ENCODE measurements at places on chromosomes 1 and 21.

GRCh38 chr1:218529646-218530300 is 184.6 kb downstream of the TGFB2 start:
- no peak for DNase-seq

DNA sequence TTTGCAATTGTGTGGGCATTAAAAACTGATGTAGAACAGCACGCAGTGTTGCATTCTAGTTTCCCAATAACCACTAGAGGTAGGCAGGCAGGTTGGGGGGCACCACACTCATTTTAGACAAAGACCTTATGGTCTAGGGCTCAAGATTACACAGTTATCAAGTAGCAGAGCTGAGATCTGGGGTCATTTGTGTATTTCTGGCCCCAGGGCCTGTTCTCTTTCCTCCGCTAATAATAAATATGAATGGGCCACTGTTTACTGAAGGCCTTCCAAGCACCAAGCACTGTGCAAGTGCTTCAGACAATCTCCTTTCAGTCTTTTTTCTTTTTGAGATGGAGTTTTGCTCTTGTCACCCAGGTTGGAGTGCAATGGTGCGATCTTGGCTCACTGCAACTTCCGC is 23.9 kb downstream of the LDLRAD2 start:
- DNase-seq: no peak

DNA sequence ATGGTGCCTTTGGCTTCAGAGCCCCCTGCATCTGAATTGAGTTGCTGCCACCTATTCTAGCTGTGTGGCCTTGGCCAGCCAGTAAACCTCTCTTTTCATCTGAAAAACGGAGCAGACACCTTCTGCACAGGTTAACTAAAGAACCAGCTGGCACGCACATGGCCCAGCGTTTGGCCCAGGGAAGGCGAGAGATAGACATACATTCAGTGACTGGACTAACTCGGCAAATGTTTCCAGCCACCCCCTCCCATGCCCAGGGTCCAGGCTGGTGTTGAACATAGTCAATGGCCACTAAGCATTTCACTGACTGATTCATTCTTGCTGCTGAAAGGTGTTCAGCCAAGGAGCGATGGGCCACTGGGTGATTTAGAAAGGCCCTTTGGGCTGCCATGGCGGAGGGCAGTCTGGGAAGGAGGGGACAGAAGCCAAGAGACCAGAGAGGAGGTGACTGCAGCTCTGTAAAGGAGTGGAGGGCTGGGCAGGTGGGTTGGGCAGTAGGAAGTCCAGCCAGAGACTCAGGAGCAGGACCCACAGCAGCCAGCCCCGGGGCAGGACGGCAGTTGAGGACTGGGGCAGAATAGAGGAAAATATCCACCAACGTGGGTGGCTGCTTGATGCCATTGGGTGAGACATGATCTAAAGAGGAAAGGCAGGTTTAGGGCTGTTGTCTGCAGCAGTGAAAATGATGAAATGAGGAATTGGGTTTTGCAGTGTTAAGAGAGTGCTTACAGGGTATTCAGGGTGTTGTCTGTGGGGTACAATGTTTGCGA is 184.3 kb downstream of the HIVEP3 start:
- DNase-seq: no peak

DNA sequence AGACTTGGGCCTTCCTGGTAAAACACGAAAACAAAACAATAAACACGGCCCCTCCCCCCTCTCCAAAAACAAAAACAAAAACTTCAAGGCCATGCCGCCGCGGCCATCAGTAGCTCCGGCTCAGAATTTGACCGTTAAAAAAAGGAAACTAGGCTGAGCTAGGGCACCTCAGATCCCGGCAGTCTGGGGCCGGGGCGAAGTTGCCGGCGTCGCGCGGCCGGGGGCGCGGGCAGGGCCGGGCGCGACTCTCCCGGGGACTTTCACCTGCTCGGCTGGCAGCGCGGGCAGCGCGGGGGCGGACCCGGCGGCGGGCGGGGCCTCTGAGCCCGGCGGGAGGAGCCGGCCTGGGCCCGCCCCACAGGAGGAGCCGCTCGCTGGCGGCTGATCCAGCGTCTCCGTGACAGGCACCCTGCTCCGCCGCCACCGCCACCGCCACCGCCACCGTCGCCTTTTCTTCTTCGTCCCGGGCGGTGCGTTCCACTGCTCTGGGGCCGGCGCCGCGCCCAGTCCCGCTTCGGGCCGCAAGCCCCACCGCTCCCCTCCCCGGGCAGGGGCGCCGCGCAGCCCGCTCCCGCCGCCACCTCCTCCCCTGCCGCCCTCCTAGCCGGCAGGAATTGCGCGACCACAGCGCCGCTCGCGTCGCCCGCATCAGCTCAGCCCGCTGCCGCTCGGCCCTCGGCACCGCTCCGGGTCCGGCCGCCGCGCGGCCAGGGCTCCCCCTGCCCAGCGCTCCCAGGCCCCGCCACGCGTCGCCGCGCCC is at the start of gene NOS1AP:
Gene NOS1AP (plus strand): TSS at position 358 of the 760 bp plus-strand sequence. CDS start 487 bp downstream, outside the sequence.
- DNase-seq: peak; percentile 43

GRCh38 chr1:115536279-115536816 is 105.4 kb upstream of the VANGL1 start:
- no peak for DNase-seq

DNA sequence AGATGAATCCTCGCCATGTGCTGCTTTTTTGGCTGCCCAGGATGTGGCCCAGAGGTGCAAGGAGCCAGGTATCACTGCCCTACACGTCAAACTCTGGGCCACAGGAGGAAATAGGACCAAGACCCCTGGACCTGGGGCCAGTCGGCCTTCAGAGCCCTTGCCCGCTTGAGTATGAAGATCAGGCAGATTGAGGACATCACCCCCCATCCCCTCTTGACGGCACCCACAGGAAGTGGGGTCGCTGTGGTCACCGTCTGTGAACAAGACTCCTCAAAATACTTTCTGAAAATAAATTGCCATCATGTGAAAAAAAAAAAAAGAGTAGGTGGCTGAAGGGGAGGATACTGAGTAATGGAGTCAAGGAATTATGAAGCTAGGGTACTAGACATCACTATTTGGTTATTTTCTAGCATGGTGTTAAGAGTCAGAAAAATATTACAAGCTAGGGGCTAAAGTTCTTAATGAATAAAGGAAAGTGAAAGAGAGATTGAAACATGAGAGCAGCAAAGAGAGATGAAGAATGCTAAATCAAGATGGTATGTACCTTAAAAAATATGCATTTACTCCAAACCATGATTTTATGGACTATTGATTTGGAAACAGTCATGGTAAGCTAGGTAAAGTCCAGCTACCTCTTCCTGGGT is 84.9 kb downstream of the CLEC20A start:
- no peak for DNase-seq

GRCh38 chr1:98903726-98904125 is 100.9 kb downstream of the PLPPR5 start:
- DNase-seq: no peak

DNA sequence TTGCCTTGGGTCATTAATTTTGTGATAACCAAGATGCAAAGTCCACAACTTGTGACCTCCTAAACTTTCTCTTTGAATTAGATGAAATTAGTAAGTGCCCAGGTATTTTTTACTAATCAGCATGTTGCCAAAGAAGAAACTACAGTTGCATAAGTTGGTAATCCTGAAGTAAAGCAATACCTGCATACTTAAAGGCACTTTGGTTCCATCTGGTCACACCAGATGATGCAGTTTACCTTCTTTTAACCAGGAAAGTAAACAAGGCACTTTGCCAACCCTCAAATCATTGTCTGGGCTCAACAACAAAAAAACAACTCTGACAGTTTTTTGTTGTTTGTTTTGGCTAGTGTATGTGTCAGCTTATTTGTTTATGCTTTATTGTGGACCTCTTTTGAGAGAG is 55.5 kb upstream of the DYNLT5 start:
- no peak for DNase-seq

DNA sequence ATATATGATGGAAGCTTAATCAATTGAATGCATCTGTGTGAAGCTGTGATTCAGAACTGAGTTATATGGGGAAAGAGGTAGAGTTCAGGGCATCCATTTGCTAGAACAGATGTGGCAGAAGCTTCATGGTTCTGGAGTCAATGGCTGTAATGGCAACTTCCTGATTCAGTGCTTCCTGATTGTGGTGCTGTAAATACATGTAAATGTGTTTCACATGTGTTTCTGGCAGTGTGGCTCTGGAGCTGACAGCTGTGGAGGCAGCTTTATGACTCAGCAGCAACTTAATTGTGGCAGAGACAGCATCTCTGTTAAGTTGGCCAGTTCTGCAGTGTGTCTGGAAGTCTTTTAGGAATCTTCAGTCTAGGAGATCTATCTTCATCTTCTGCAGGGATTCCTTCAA is 226.6 kb upstream of the ZRANB2 start:
- DNase-seq: peak; percentile 51

DNA sequence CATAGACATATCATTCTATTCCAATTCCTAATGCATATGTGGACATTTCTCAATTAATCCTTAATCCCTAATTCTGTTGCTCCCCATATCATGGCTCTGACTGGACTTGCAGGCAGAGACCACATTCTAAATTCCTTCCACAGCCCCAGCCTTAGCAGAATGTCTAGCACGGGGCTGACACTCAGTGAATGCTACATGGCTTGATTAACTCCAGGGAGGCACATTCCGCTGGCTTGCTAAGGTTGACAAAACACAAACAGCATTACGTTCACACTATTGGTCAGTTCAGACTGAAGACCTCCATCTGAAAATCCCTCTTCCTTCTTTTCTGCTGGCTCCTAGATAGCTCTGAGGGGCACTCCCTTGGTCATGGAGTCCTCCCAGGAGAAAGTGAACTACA is 119.4 kb downstream of the ASTN1 start:
- no peak for DNase-seq

DNA sequence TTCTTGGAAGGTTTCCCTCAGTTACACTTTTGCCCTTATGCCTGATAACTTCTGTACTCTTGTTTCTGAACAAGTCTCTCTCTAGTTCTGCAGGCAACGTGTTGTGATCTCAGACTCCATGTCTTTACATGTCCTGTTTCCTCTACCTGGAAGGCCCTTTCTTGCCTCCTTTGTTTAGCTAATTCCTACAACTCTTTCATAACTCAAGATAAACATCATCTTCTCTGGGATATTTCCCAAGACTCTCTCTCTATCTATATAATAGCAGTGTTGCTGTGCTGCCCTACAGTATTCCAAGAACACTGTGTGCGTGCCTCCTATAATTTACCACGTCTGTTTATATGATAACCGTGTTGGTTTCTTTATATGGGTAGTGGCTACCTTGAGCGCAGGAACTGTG is 47.8 kb downstream of the CHRM3 start:
- DNase-seq: no peak

- DNase-seq: no peak
Observed at GRCh38 chr1:78035121-78035520, 10.6 kb upstream of the GIPC2 start.

DNA sequence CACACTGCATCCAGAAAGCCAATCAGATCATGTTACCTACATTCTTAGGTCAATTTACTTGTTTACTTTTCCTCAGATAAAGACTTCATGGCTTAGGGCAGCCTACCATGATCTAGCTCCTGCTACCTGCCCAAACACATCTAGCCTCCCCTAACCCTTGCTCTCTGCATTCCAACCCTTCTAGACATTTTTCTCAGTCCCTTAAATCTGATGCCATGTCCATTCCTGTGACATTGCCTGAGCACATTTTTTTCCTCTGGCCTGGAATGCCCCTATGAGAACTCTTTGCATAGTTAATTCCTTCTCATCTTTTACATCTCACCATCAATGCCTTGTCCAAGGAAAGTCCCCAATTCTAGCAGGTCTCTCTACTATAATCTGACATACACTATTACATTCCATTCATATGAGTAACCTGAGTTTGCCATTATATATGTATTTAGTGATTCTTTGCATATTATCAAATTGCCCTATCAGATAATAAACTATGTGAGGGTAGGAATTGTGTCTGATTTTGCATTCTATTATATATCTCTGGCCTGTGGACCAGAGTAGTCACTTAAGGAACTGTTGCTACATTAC is 166.9 kb downstream of the COL11A1 start:
- no peak for DNase-seq

- no peak for DNase-seq
Observed at GRCh38 chr1:205538235-205538840, 33.9 kb downstream of the CDK18 start.

DNA sequence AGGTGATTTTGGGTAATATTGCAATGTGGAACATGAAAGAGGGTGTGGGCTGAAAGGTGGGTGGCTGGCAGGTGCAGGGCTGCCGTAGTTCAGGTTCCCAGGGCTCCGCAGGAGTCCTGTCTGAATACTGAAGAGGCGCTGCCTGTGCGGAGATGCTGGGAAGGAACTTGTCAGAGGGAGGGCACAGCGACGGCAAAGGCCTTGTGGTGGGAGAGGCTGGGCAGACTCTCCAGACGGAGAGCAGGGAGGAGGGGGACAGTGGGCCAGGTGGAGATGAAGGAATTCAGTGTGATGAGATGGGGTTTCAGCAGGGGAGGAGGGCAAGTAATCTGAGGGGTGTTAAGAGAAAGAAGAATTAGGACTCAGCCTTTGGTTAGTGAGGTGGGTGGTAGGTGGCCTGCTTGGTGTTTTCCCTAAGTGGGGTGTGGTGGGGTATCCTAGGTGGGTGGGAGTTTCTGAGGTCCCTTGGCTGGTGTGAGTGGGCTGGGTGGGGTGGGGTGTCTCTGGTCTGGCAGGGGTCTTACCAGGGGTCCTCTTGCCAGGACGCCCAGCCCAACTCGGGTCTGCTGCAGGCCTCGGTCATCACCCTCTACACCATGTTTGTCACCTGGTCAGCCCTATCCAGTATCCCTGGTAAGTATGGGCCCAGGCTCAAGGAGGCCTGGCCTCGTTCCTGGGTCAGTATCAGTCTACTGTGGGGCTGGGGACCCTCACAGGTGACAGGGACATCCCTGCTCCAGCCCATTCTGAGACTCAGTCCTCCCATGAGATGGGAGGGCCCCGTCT is 15.6 kb downstream of the SERINC2 start:
- DNase-seq: no peak

DNA sequence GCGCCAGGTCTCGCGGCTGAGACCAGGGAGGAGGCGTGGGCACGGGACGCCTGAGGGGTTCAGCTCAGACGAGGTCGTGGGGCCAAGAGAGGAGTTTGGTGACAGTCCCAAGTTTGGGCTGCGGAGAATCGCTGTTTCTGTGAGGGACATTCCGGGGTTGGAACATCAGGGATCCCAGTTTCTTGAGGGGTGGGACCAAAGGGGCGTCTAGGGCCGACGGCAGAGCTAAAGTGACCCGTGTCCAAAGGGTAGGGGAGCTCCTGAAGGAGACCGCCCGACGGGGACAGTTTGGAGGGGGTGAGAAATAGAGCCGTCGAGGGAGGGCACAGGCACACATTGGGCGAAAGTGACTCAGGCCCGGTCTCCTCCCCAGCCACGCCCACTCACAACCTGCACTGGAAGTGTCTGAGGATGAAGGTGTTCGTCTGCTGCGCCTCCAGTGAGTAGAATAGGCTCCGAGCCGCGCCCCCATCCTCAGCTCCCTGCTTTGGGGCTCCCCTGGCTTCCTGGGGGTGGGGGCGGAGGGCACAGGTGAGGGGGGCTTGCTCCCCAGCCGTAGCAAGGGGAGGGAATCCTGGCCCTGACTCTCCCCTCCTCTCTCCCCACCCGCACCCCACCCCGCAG is 7.0 kb downstream of the EFNA3 start:
- DNase-seq: no peak

Measured in GDM1 (cell line).